ENCODE measurements at places on chromosomes 2 and 18.
A peak's percentile ranks its signal among the peaks of the same experiment; 100 is the strongest.

GRCh38 chr2:164621764-164622105, 453 bp upstream of the GRB14 start:
- no peak for DNase-seq

- DNase-seq = no peak
Observed at GRCh38 chr18:48621240-48621639, 82.4 kb downstream of the CTIF start.

- no peak for DNase-seq
Observed at GRCh38 chr2:119180892-119181291, 22.3 kb upstream of the C1QL2 start.

DNA sequence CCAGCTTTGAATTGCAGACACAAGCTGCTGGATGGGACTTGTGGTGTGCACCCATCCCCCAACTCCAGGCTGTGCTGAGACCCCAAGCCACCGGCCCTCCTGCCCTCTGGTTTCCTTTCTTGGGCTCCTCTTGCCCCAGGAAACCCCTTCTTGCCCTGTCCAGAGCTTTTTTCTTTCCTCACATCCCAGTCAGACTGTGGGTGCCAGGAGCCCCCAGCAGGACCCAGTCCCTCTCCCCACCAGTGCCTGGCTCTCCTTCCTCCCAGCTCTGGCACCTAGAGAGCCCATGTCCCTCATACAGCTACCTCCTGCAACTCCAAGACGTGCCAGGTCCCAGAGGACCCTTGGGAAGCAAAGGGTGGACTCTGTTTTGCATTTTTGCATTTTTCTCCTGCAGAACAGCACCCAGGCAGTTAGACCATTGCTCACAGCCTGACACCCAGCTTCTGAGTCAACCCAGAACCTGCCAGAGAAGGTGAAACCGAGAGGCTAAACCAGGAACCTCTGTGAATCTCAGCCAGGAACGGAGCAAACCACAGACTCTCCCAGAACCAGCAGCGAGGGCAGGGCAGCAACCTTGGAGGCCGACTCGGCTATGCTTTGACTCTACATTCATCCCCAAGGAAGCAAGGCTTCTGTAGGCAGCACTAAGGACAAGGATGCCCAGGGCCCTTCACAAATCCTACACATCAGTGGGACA, 221.1 kb downstream of the ANAPC1 start:
- DNase-seq = no peak

- DNase-seq = no peak
Observed at GRCh38 chr18:582465-582864, 2.3 kb downstream of the CETN1 start.

GRCh38 chr2:105796131-105796638, 51.5 kb downstream of the NCK2 start:
- DNase-seq = no peak

DNA sequence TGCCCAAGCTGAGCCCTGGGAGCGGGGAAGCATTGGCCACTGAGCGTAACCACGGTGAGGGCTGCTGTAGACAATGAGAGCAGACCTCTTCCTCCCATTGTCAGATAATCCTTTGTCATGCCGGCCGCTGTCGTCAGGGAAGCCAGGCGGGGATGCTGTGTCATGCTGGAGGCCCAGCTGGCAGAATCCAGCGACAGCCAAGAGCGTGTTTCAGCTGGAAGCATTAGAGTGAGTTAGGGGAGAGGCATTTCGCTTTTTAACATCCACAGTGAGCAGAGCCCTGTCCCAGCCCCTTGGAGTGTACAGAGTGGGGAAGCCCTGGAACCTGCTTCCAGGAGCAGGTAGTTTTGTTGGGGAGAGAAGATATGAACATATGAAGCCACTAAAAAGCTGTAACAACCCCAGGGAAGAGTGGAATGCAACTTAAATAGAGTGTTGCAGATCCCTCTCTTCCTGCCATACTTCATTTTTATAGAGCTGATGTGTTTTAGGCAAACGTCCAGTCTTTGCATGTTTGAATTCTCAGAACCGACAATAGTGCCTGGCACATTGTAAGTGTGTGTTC, 7.0 kb downstream of the CTIF start:
- DNase-seq = no peak

GRCh38 chr2:68157002-68157401, 686 bp upstream of the PNO1 start:
- DNase-seq = no peak

DNA sequence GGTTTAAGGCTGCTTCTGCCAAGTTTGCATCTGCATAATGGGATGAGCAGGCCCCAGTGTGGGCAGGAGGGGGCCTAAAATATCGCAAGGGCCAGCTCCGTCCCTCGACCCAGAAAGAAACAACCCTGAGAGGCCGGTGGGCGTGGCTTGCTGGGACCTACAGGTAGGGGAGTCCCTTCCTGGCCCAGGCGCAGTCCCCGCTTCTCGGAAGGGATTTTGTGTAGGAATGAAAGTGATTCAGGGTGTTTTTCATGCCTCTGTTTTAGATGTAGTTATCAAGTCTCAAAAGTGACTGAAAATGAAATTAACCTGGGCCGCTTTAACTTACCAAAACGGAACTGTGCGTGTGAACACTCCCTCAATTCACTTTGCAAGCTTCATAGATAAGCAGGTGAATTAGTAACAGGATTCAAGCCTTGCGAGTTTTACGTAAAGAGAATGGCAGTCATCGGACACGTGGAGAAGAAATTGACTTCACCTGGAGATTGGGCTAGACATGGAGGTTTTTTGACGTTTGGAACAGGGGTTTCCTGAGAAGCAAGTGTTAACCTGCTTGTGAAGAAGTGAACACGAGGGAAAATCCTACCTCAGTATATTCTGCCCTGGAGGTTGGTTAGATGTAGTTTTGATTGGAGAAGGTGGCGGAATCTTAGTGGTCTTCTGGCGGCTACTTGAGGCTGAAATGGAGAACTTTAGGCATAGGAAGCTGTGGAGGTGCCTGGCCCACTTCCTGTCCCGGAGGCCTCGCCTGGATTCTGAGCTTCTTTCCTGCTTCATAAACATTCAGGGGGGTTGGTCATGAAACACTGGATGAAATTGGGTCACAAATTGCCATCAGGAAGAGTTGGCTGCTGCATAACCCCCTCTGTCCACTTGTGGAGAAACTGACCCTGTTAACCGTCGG, 1.7 kb downstream of the NCK2 start:
- peak; percentile 86 for DNase-seq

GRCh38 chr2:158213773-158214172, 112.1 kb downstream of the UPP2 start:
- DNase-seq = no peak

- no peak for DNase-seq
Observed at GRCh38 chr18:7635948-7636347, 68.8 kb downstream of the PTPRM start.

DNA sequence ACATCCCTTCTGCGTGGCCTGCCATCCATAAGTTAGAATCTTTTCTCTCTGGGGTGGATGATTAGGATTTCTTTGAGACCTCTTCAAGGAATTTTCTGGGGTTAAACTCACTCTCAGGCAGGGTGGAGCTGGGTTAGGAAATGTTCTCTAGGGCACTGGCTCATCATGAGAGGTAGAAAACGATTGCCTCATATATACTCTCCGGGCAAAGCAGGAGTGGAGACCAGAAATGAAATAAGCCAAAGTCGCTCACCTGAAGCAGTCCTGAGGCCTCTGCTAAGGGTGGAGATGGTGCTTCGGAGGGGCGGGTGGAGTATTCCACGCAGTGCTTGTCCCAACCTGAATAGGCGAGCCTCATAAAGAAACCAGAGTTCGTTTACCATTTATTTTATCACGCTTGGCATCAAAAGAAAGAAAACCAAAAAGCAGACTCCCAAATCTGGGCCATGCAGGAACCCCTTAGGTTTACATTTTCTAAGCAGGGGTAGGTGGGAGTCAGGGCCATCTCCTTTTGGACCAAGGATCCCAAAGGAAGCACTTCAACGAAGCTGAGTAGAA, 249.3 kb upstream of the MEIS1 start:
- DNase-seq = no peak

GRCh38 chr2:180276733-180277132, 269.6 kb upstream of the CWC22 start:
- no peak for DNase-seq
